Stimulated activated CD4-positive, alpha-beta T cell treated with anti-CD3 and anti-CD28 coated beads, Interleukin-15, amount 100 ng/mL, for 1 hour (primary cell): ENCODE measurements at places on chromosomes 7 and 10.

GRCh38 chr7:40402661-40403060 is 267.9 kb downstream of the SUGCT start:
- no peak for DNase-seq

- DNase-seq: no peak
Measured at GRCh38 chr7:135782801-135783200, 34.2 kb upstream of the FAM180A start.

DNA sequence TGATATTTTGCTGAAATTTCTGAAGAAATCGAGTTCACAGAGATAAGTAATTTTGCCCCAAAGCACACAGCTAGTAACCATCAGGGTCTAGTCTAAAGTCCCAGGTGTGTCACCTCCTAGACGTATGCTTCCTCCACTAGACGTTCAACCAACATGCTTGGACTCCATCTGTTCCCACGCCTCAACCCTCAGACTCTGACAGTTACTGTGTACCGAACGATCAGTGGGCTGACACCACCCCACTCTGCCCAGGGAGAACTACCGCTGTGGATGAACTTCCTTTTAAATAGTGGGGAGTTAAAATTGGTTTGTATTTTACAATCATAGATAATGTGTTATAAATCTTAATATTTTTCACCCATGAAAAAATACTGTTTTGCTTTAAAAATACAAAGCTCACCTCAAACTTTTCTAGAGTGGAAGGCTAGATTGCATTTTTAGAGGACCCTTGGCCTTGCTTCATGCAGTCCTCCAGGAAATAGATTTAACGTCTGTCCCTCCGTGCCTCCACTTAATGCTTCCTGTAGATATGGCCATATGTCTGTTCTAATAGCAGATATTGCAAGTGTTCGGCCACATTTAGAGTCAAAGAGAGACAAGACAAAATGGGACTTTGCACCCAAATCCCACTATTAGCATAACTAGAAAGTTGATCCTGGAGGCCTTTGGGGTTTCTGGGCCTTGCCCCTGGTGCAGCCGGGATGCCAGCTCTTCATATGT is 91.4 kb upstream of the ZPBP start:
- no peak for DNase-seq

DNA sequence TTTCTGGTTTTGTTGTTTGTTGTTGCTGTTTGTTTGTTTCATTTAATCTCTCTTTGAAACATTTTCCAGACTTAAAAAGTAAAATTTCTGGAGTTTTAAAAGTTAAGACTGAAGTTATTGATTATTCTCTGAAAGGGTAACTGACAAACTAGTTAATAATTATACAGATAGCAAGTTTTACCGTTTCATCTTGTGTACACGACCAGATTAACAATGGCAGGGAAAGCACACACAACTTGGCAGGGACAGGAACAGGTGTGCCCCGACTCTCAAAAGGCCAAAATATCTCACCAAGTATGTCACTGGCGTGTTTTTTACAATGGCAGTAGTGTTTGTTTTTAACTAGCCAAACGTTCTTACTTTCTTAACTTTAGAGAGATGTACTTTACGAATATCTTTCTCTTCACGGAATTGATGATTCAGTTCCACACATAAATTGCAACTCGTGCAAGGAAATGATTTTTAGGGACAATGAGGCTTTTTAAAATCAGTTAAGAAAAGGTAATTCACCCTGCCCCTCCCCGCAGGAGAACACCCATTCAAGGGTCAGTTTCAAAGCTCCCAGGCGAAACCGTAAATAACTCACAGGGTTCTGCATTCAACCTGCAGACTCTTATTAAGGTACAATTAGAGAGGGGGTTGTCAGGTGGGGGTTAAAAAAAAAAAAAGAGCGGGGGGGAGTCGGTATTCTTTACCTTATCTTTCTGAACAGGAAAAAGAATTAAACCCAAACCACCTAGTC is 3.5 kb downstream of the CTBP2 start:
- DNase-seq: no peak

GRCh38 chr10:126256864-126257263 is 131.4 kb downstream of the ADAM12 start:
- no peak for DNase-seq

- no peak for DNase-seq
Measured at GRCh38 chr7:134254311-134254710, 62.4 kb downstream of the SLC35B4 start.

- no peak for DNase-seq
Measured at GRCh38 chr10:107434201-107434600, 269.7 kb upstream of the SORCS1 start.

DNA sequence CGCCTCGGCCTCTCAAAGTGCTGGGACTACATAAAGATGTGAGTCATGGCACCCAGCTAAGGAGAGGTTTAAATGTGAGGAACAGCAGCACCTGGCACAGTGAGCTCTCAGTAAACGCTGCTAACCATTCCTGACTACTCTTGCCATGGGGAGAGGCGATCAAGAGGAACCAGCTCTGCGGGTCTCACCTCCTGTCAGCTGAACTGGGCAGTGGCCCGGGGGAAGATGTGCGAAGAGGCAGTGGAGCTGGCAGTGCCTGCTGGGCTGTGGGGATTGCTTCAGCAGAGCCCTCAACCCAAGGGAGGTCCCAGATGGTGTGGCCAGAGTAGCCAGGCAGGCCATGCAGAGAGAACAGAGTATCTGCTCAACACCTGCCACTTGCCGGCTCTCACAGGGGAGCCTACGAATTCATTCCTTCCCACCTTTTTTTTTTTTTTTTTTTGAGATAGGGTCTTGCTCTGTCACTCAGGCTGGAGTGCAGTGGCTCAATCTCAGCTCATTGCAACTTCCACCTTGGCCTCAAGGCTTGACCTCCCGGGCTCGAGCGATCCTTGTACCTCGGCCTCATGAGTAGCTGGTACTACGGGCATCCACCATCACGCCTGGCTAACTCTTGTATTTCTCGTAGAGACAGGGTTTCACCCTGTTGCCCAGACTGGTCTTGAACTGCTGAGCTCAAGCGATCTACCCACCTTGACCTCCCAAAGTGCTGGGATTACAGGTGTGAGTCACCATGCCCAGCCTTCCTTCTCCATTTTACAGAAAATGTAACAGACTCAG is 6.8 kb downstream of the POLM start:
- DNase-seq: no peak

DNA sequence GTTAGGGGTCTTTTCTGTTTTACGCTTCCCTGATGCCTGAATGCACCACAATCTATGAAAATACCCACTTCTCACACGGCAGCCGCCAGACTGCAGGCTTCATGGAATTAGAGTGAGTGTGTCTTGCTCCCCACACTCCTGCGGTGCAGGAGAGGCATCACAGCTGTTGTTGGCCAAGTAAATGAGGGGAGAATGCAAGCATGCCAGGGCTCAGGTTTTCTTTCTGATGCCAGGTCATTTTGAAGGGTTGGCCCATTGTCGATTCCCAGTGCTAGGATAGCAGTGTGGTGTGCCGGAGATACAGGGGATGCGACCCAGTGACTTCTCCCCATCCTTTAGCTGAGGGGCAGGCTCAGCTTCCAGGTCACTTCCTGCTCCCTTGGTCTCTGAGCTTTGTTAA is 16.3 kb downstream of the CXCL12 start:
- DNase-seq: no peak

DNA sequence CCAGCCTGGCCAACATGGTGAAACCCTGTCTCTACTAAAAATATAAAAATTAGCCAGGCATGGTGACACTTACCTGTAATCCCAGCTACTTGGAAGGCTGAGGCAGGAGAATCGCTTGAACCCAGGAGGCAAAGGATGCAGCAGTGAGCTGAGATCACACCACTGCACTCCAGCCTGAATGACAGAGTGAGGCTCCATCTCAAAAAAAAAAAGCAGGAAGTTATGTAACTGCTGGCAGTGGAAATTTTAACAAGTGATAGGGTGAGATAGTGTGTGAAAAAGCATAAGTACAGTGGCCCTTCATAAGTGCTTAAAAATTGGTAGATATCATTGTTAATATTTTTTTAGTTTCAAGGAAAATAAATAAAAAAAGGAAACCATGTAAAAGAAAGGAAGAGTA is 12.3 kb downstream of the AKR1C3 start:
- DNase-seq: no peak

- no peak for DNase-seq
Measured at GRCh38 chr10:69768386-69768785, 33.3 kb upstream of the COL13A1 start.

- no peak for DNase-seq
Measured at GRCh38 chr10:101136708-101137121, 5.6 kb downstream of the TLX1 start.

- no peak for DNase-seq
Measured at GRCh38 chr10:852386-852785, 79.1 kb downstream of the LARP4B start.

DNA sequence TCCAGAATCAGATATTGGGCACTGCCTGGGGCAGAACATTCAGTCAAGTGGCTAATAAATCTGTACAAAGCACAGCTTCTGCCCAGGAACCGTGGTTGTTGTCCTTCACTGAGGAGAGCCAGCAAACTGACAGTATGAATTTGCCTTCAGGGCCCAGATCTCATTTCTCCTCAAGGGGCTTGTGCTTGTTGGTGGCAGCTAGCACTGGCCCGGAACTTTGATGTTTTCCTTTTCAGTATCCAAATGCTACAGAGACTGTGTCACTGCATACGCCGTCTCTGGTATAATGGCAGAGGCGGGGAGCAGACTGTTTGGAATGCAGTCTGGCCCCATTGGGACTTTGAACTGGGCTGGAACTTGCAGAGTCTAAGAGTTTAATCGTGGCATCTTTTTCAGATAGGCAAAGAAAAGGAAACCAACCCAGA is 30.4 kb upstream of the ADD3 start:
- no peak for DNase-seq

DNA sequence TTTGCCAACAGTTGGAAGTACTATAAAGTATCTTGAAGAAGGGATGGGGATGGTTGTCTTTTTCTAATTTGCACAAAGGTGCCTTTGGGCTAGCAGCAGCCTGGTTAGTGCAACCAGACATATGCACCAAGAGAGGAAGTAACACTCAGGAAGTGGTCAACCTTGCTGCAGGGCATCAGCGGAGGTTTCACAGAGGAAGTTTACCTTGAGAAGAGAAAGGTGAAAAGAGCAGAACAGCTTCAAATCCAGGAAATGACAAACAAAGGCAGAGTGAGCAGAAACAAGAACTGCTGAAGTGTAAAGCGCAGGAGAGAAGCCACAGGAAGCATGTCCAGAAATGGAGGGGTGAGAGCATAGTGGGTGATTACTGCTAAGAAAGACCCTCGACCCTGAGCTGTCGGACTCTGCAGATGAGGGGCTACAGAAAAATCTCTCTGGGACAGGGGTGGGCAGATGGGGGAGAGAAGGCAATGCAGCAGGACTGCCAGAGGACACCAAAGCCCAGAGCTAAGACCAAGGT is 66.9 kb downstream of the STK17A start:
- DNase-seq: peak; percentile 27

- DNase-seq: no peak
Measured at GRCh38 chr10:28841625-28842024, 164.3 kb downstream of the BAMBI start.

DNA sequence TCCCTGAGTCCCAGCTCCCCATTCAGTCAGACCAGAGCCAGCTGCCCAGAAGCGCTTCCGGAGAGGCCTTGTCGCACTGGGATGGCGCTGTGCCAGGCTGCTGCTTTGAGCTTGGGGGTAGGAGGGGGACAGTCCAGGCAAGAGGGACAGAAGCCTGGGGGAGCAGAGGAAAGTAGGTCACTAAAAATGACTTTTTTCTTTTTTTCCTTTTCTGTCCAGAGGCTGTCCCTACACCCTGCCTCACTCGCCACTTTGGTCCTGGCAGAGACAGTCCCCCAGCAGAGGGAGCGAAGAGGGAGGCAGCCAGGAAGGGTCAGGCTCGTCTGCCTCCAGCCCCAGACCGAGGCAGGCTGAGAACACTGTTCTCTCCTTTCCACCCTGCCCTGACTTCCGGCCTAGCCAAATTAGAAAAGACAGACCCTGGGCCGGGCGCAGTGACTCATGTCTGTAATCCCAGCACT is 15.8 kb upstream of the TRIM8 start:
- DNase-seq: no peak

DNA sequence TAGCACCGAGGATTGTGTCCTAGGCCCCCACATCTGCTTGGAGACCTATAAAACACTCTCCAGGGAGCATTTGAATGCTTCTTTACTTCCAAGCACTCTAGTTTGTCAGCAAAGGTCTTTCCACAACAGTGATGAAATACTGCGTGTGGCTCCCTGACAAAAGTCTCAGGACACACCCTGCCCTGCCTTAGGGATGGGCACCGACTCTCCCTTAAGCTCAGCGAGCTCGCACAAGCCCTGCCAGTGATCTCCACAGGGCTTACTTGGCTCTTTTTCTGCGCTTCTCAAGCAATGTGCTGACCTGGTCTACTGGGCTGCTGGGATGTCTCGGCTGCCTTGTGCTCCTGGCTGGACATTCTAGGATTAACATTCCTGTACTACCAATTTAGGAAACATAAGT is 84.3 kb upstream of the MPP7 start:
- no peak for DNase-seq

DNA sequence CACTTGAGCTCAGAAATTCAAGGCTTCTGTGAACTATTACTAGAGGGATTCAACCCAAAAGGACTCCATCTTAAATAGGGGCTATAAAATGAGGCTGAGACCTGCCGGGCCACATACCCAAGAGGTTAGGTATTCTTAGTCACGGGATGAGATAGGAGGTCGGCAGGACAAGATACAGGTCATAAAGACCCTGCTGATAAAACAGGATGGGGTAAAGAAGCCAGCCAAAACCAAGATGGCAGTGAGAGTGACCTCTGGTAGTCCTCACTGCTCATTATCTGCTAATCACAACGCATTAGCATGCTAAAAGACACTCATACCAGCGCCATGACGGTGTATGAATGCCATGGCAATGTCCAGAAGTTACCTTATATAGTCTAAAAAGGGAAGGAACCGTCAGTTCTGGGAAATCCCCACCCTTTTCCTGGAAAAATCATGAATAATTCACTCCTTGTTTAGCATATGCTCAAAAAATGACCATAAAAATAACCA is 101.2 kb upstream of the TRIM24 start:
- no peak for DNase-seq

GRCh38 chr10:6516929-6517284 is 63.2 kb downstream of the PRKCQ start:
- no peak for DNase-seq

GRCh38 chr10:58318346-58318745 is 16.5 kb upstream of the UBE2D1 start:
- DNase-seq: no peak

- no peak for DNase-seq
Measured at GRCh38 chr7:135573541-135573940, 15.8 kb downstream of the NUP205 start.

GRCh38 chr10:15262036-15262713 is 93.7 kb upstream of the NMT2 start:
- no peak for DNase-seq

DNA sequence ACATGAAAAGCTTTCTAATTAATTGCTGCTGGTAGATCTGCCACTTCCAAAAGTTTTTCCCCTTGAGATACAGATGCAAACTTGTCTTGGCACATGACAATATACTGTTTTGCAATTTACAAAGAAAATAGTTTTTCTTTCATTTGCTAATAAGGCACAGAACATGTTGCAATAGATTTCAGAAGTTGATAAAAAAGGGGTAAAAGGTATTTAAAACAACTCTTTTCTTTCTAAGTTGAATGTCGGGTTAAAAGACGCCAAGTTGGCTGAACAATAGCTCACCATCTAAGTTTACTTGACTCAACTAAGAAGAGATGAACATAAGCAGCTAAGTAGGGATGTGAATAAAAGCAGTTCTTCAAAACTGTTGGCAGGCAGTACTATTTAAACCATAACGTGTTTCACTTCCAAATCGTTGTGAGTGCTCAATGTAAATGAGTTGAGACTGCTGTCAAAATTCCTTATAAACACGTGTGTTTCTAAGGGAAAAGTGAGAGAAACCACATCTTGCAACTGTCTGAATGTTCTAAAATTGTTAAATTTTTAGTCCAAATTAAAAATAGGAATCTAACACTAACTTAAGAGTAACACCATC is 14.5 kb upstream of the THSD7A start:
- DNase-seq: no peak
